ENCODE measurements at places on chromosomes 4 and X.

DNA sequence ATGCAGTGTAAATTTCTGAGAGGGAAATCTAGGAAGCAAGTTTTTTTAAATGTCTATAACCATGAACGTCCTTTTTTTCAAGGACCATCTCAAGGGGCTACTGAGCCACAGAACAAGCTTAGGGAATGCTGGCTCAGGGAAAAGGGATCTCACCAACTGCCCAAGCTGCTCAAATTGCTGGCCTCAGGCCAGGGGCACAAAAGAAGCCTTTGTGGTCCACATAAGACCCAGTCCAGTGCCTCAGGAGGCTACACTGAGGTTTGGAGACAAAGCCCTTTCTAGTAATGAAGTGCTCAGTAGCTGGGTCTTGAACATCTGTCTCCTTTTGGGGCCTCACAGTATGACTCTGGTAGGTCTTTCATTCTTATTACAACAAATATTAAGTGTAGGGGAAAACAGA lies 305.5 kb downstream of the RAB28 start:
- DNase-seq, result no peak

GRCh38 chr4:178602833-178603232 lies 1160.6 kb upstream of the AGA start:
- DNase-seq, result no peak

DNA sequence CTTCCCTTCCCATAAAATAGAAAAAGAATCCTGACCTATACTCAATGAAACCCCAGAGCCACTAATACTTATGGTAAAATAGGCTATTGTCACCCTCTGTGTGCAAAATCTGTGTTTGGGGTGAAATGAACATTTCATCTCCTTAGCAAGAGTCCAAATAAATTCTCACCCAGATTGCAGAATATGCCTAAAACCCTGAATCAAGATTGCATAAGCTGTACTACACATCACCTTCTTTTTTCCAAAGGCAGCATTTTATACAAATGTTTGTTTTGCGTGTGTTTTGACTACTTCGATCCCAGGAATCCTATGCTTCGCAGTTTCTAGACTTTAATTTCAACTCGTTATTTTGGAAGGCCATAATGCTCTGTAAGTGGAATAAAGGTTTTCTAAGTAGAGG lies 12.2 kb upstream of the HADH start:
- no peak for DNase-seq

GRCh38 chr4:116020141-116020722 lies 906.8 kb upstream of the NDST4 start:
- DNase-seq, result no peak

DNA sequence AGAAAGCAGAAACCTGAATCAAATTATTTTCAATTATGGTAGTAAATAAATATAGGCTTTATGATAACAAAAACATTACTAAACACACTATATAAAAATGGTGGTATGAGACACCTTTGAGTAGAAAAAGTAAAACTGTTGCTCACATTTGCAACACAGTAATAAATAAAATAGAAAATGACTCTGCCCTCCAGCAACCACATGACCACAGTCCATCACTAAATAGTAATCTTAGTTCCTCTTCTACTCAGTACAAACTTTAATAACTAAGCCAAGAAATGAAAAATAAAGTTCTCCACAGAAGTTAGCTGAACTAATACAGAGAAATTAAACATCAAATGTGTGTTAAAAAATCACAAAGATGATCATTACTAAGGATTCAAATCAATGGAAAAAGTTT lies 108.5 kb downstream of the ADGRA3 start:
- no peak for DNase-seq

- no peak for DNase-seq
Measured at GRCh38 chr4:165439344-165439743, 60.5 kb downstream of the CPE start.

GRCh38 chr4:183299464-183299863 lies 20.6 kb downstream of the CLDN22 start:
- no peak for DNase-seq

DNA sequence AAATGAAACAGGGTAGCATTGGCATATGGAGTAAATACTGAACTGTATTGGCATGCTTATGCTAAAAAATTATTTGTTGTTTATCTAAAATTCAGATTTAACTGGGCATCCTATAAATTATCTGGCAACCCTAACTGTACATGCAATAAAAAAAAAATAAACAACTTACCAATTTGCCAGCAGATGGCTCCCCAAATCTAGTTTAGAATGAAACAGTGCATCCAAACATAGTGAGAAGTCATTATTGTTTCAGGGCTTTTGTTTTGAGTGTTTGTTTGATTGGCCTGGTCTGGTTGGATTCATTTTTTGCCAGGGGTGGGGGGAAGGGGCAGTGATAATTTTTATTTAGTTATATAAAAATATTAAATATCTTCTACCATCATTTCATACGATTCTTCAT lies 12.8 kb upstream of the NSUN7 start:
- DNase-seq, result peak; percentile 41

DNA sequence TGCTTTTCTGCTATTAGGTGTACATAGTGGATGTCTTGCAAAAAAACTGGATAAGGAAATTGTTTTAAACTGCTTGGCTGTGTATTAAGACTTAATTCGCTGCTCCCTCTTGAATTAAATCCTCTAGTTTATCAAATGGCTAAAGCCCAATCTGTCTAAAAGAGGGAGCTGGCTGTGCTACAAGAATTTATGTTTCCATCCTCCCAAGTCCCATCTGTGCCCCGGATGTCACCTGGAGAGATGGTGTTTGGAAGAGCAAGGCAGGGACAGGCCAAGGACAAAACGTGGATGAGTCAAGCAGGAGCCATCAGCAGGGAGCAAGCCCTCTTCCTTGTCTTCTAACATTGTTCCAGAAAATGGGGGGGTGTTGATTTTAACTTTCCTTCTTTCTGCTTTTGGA lies 171.3 kb upstream of the LCORL start:
- no peak for DNase-seq

DNA sequence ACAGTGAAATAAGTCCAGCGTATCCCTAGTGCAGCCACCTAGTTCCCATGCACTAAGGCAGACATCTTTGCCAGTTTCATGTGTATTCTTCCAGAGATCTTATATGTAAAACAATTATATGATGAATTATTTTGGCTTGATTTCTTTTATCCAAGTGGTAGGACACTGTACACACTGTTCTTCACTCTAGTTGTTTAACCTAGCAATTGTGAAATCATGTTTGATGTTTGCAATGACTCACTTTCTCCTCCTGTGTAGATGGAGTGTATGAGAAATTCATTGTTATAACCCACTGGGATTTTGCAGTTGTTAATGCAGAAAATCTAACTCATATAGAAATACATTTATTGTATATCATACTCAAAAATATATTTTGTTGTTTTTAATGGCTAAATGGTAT lies 17.5 kb upstream of the TBC1D1 start:
- peak; percentile 19 for DNase-seq

- DNase-seq, result no peak
Measured at GRCh38 chr4:184136525-184136924, 81.1 kb downstream of the ENPP6 start.

- DNase-seq, result no peak
Measured at GRCh38 chrX:45134315-45134731, 66.4 kb downstream of the DIPK2B start.

- DNase-seq, result peak; percentile 14
Measured at GRCh38 chr4:161252520-161253141, 911.2 kb downstream of the FSTL5 start.

GRCh38 chr4:110867251-110867960 lies 244.5 kb upstream of the PITX2 start:
- no peak for DNase-seq

- no peak for DNase-seq
Measured at GRCh38 chr4:144723471-144723870, 77.5 kb downstream of the HHIP start.

GRCh38 chrX:100085846-100086245 lies 324.2 kb downstream of the PCDH19 start:
- no peak for DNase-seq

DNA sequence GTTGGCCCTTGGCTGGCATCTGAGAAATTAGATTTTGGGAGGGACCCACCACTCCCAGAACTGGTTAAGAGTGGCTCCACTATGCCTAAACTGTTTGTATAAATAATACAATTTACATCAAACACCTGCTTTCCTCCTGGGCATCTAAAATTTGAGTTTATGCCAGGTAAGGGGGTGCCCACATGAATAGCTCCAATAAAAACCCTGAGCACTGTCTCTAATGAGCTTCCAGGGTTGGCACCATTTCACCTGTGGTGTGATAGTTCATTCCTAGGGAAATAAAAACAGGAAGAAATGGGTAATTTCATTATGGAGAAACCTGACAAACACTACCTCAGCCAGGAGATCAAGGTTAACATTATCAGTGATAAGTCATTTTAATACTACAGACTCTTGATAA lies 119.7 kb downstream of the FRYL start:
- no peak for DNase-seq

GRCh38 chr4:167232805-167233684 lies 1.2 kb downstream of the SPOCK3 start:
- DNase-seq, result no peak

DNA sequence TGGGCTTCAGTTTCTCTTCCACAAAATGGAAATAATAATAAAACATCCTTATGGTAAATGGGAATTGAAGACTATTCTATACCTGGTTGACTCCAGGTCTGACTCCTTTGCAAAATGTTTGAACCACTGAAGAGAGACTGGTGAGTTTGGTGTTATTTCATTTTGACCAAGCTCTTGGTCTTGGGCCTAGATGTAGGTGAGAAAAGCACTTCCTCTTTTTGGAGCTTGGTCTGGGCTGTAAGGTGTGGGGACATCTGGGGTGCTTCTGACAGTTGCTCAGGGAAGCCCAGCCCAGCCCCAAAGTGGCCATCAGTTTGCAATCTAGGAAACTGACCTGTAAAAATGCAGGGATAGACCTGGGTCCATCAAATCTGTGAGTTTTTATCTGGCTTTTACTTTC lies 26.8 kb upstream of the SOD3 start:
- no peak for DNase-seq

DNA sequence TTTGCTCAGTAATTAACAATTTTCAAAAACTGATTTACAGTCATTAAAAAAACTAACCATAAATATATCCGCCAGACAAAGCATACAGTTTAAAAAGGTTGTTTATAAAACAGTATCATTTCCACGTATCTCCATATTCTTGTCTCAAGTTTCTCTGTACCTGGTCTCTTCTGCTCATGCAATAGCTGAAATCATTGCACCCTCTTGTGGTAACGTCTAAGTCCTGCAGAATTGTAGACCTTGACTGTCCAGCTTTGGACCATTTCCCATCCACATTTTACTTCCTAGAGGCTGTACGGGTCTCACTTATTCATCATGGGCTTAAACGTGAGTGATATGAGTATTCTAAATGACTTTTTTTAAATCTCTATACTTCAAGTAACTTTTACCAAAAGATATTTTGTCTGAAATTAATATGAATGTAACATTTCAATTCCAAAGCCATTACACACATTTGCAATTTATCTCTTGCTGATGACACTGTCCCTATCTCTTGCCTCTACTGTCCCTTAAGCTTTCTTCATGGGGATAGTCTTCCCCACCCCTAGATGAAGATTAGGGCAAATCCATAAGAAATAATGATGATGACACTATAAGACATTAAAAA lies 118.5 kb downstream of the BTC start:
- DNase-seq, result peak; percentile 48

- no peak for DNase-seq
Measured at GRCh38 chr4:100286636-100287035, 96.4 kb upstream of the DDIT4L start.
